Sigmoid colon (tissue), 7 donors: ENCODE measurements at places on chromosomes 13 and 19. TPM values are rescaled to one million over a fixed set of nuclear protein-coding genes. Genes with fewer than 3 reads are reported as not detected.

DNA sequence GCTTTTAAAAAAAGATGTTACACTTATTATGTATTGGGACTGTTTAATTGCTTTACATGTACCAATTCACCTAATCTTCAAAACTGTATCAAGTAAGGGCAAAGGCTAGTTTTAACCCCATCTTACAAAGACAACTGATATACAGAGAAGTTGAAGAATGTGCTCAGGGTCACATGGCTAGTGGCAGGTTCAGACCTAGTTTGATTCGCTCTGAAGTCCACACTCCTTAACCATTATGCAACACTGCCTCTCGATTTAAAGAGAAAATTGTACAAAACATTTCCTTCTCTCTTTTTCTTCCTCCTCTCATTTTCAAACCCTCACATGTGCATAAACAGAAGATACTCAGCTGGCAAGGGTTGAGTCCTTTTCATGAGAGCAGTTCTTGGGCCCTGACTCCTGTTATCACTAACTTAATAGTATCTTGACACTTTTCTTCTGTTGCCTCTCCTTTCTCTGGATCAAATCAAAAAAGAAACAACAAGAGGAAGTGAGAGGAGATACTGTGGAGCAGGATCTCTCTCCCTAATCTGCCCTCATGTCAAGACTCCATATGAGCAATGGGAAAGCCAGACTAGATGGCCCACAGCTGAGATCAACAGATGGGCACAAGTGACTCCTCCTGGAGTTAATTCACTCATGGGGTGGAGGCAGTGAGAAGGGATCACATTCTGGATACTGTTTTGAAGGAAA lies 19.0 kb upstream of the N4BP2L1 start:
- DNase-seq: no peak

DNA sequence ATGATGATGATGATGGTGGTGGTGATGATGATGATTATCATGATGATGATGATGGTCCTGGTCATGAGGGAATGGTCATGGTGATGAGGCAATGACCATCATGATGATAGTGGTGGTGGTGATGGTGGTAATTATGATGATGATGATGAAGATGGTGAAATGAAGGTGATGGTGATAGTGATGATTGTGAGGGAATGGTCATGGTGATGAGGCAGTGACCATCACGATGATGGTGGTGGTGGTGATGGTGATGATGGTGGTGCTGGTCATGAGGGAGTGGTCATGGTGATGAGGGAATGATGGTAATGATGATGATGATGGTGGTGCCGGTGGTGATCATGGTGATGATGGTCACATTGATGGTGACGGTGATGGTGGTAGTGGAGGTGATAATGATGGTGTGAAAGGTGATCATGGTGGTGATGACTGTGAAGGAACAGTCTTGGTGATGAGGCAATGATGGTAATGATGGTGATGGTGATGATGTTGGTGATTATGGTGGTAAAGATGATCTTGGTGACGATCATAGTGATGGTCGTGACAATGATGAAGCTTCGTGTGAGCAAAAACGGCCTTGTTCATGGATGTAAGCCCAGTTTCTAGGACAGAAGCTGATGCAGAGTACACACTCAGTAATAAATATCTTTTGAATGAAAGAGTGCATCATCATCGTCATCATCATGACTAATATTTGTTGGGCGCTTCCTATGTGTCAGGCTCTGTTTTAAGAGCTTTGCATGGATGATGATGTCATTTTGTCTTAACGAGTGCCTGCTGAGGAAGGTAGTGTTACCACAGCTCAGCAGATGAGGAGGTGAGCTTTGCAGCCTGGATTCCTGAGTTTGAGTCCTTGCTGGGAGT lies 17.3 kb downstream of the SBK2 start:
- no peak for DNase-seq

DNA sequence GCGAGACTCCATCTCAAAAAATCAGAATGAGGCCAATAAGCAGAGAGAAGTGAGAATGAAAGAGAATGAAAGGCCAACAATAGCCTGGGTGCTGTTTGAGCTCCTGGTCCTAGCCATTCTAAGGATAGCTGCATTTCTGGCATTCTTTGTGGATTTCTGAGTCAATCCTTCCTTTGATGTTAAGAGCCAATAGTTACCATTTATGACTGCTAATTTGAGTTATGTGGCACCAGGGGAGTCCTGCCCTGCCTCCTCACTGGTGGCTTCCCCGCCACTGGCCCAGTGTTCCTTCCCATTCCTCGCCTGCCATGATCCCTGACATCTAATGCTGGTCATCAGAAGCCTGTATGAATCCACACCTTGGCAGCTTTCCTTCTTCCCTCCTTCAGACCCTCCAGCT lies 991.2 kb downstream of the UQCRFS1 start:
- no peak for DNase-seq

GRCh38 chr19:41476583-41476982 lies 33.6 kb downstream of the ERICH4 start:
- no peak for DNase-seq

Gene C5AR1
- 10.6 TPM for polyA plus RNA-seq

Gene SLAIN1
- polyA plus RNA-seq: 2.4 TPM

Gene CYP2A6
- polyA plus RNA-seq: not detected
